ENCODE measurements at places on chromosomes 12 and 14.

DNA sequence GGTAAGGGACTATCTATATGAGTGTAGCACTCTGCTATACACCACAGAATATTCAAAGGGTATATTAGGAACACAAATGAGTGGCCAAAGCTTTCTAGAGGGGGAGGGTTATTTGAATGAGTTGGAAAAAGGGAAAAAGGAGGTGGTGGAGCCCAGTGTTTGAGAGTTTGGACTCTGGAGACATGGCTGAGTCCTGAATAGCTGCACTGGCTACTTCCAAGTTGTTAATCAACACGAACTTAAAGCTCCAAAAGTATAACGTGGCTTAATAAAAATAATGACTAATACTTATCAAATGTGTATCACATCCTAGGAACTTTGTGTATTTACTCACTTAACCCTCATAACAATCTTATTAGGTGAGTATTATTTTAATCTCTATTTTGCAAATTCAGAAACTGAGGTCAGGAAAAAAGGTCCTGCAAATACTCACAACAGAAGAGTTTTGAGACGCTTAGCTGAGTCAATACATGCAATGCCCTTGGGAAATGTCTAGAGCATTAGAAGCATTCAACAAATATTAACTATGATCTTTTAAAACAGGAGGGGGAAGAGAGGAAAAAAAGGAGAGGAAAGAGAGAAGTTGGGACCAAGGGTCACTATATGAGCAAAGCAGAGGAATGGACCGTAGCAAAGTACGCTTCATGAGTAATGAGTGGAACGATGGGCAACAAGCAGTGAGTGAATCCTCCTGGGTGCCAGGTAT is 189.5 kb upstream of the HMGA2 start:
- DNase-seq, result no peak

GRCh38 chr14:86838363-86838762 is 1154.6 kb downstream of the GALC start:
- no peak for DNase-seq

GRCh38 chr12:54126696-54127537 is 61.9 kb downstream of the SMUG1 start:
- no peak for DNase-seq

GRCh38 chr12:71686658-71687025 is 760 bp downstream of the TMEM19 start:
- DNase-seq, result no peak
